ENCODE measurements at places on chromosomes 3 and 15.

GRCh38 chr3:185460719-185461350 lies 38.0 kb downstream of the TMEM41A start:
- DNase-seq: peak; percentile 51

DNA sequence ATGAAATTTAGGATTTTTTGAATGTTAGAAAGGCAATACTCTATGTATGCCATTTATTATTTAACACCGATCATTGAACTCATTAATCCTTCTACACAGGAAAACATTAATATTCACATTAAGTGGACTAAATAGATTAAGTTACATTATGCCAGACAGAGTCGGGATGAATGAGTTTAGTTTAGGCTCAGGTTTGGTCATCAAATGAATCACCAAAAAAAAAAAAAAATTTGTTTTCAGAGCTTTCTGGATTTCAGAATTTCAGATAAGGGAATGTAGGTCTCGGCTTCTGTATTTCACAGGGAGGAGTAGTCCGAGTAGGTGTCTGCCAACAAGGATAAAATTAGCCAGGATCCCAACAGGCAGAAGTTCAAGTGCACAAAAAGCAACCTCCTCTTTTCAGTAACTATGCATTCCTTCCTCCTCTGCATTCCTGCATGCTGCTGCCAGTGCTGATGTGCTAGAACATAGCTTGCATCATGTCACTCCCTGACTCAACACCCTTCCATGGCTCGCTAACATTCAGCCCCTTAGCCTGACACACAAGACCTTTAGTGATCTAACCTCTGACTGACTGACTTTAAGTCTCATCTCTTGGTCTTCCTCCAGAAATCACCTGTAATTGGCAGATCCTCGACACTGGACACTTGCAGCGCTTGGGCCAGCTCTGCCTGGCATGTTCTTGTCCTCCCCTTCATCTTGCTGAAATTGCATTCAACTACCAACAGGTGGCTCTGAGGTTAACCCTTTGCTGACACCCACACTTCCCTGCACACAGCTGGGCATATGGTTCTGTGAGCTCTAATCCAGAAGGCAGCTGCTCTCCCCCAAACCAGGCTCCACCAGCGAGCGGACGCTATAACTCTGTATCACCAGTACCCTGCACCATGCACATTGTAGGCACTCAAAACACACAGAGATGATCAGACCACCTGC lies 145.4 kb upstream of the PROK2 start:
- DNase-seq: peak; percentile 77

GRCh38 chr15:48850648-48851047 lies 27.3 kb upstream of the EID1 start:
- no peak for DNase-seq

- DNase-seq: no peak
Observed at GRCh38 chr15:48414015-48414414, 82.8 kb downstream of the DUT start.

GRCh38 chr15:37037850-37038715 lies 62.3 kb downstream of the MEIS2 start:
- DNase-seq: no peak

DNA sequence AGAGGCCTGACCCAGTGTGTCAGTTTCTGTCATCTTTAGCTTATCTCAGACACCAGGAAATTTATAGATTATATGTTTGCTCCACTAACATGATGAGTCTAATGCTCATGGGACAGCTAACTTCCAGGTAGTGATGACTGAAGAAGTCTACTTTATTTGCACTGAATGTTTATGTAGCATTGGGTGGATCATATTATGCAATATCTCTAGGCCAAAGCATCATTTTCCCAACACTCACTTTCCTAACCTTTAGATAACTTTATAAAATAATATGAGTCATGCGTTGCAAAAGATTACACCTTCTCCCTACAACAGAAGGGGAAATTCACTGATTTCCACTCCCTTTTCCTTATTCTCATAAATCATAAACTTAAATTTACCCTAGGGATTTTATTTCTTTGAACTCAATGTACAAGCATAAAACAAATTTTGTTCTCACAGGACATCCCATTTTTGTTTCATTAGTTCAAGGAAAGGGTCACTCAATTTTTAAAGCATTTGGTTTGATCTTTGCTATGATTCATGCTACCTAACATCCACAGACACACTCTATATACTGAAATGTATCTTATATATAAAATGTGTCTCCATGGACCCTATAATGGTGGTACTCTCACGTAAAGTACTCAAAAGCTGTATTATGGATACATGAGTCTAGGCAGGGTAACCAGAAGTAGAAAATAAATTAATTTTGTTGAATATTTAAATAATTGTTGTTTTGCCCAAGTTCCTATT lies 225.2 kb downstream of the WDR72 start:
- DNase-seq: peak; percentile 76

- DNase-seq: no peak
Observed at GRCh38 chr3:9725775-9726515, 5.6 kb upstream of the BRPF1 start.

DNA sequence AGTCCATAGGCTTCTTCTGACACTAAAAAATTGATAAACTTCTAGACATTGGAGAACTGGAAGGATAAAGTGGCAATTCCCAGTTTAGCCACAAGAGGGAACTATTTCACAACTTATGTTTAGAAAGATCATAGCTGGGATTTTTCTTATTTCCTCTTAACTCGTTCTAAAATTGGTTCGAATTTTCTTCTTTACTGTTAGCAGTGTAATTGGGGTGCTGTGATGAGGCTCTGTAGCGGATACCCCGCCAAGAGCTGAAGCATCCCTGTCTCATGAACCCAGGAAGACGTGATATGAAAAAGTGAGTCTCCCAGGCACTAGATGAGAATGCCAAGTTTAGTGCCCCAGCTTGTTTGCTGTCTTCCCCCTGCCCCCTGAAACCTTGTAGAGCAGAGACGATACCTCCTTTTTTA lies 85.1 kb downstream of the PDCD6IP start:
- peak; percentile 47 for DNase-seq

DNA sequence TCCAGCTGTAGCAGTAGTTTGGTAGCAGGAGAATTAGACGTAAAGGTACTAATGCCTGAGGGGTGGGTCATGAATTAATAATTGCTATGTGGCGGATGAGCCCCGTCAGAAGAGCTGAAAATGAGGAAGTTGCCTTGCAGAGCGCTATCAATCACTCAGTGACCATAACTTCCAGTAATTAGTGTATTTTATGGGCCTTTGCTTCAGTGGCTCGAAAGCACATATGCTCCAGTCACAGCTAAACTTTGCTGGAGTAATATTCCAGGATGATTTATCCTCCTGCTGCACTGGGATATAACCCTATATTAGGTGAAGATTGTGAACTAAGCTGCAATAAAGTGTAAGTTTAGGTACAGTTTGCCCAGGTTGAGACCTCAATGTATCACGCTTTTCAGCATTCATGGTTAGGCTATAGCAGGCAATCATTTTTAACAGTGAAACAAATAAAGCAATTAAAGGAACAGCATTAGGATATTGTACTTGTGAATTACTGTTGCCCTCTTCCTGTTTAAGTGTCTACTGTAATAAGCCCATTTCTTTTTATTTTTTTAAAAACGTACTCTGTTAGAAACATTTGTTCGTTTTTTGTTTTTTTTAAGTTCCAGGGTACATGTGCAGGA lies 104.6 kb upstream of the SKOR1 start:
- DNase-seq: no peak

DNA sequence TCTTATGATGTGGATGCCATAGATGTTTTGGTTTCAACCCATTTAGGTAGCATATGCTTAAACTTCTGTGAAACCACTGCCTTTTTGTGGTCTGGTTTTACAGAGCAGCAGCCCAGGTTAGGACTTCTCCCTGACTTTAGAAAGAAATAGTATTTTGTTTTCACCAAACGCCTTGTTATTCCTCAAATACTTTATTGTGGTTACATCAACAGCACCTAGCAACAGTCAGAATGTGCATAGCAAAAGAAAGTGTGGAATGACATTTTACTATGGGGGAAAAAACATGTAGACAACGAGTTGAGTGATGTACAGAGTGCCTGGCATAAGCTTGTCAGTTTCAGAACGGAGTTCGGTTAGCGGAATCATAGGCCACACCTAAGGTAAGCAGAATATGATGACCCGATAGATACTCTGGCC lies 159.2 kb downstream of the TPRG1 start:
- no peak for DNase-seq

GRCh38 chr3:4766716-4767499 lies 212.3 kb upstream of the BHLHE40 start:
- DNase-seq: no peak

DNA sequence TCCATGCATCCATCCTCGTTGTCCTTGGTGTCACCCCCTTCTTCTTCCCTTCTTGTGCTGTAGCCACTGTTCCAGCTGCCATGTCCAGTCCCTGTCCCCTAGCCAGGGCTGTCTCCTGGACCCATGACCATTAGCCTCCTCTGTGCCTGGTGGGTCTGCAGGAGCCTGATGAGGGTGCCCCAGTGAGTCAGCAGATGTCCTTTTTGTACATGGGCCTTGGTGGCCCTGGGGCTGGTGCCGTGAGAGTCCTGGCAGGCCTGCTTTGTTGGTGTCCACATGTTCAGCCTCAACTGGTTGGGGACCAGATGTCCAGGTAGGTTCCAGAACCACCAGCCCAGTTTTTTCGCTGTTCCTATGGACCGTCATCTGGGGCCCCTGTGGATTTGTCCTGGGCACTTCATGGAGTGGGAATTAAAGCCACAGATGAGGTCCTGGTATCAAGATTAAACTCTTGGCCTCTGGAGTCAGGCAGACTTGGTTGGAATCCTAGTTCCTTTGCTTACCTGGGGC lies 66.1 kb downstream of the FBLN2 start:
- DNase-seq: no peak

DNA sequence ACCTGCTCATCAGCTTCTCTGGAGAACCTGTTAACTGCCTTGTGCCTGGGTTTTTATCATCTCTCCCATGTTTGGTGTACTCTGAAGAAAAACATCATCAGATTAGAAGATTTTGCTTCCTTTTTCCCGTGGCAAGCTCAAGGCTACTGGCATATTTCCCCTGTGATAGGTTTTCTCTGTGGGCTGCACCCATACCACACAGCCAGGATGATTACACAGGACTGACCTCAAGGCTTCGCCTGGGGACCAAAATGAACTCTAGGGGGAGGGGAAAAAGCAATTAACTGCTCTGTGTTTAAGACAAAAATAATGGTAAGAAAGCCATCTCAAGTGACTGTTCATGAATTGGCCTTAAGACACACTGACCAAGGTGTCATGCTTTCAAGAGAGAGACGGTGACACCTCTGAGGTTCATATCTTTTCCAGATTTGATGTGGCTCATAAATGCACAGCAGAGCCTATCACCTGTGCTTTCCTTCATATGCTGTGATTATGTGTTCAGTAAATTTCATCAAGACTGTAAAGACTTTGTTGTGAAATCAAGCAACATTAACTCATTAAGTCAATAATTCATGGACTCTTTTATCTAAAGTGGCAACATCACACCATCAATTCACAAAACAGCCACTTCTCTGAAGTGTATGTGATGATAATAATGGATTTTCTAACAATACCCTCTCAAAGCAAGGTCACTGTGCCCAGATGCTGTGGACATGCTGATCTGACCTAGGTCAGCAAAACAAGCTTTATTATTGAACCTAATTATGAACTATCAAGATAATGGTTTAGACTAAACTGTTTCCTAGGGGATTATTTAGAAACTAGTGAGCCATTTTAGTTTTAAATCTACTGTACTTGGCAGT lies 427.9 kb downstream of the WDR72 start:
- no peak for DNase-seq

DNA sequence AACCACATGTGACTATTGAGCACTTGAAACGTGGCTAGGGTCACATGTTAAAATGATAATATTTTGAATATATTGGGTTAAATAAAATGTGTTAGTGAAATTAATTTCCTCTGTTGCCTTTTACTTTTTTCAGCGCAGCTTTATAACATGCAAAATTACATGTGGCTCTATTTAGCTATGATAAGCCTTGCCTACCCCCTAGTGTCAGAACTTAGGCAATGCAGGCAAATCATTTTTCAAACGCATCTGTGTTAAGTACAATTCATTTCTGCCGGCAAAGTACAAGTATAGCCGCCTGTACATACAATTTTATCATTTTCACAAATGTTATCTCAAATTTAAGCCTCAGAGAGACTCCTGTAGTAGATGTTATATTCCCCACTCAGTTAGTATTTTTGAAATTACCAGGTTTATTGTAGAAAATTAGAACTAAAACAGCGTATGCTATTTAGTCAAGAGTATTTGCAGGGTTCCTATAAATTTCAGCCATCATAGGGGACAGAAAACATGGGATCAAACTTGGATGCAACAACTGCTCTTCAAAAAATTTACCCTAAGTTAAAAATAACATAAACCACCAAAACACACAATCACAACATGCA lies 56.1 kb downstream of the TAFA4 start:
- peak; percentile 74 for DNase-seq
